ENCODE measurements at places on chromosomes 16 and 17.

DNA sequence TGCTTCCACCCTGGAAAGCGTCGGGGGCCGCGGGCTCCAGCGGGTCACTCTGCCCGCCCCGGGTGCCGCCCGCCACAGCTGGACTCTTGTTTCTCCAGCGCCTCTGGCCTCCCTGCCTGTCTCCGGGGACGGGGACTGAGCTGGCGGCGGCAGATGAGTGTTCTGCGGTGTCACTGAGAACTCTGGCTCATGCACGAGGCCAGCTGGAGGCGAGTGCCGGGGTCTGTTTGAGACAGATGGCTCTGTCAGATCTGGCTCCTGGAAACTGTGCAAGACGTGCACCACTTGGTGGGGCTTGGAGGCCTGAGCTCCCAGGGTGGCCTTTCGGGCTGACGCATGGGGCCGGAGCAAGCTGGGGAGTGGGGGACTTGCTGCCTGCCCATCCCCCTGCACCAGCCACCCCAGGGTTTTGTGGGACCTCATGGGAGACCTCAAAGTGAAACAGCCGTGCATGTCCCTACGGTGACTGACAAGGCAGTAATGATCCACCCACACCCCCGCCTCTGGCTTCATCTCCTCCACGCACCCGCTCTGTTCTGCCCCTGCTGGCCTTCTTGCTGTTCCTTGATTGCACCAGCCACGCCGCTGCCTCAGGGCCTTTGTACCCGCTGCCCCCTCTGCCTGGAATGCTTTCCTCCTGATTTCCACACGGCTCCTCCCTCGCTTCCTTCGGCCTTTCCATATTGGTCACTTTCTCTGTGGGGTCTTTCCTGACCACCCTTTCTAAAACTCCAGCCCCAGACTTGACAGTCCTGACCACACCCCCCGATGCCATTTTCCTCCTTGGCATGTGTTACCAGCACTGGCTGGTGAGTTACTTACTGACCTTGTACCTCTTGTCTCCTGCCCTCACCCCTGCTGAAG lies 174.9 kb upstream of the CIBAR2 start:
- DNase-seq: no peak

GRCh38 chr17:57735230-57735629 lies 9.9 kb downstream of the CCDC182 start:
- no peak for DNase-seq

DNA sequence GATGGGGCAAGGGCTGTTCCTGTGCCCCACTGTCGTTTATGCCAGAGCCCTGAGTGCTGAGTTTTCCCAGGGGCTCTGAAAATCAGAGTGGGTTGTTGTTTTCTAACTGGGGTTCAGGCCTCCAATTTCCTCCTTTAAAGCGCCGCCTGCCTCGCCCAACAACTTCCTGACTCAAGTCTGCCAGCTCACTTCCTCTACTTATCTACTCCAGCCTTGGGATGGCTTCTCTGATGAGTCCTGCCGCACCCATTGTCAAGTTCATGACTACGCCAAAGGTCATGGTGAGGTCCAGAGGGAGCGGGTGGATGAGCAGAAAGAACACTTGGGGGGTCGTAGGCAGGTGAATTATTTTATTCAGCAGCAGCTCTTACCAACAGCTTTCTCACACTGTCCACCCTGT lies 104.7 kb downstream of the UTP18 start:
- DNase-seq: no peak

DNA sequence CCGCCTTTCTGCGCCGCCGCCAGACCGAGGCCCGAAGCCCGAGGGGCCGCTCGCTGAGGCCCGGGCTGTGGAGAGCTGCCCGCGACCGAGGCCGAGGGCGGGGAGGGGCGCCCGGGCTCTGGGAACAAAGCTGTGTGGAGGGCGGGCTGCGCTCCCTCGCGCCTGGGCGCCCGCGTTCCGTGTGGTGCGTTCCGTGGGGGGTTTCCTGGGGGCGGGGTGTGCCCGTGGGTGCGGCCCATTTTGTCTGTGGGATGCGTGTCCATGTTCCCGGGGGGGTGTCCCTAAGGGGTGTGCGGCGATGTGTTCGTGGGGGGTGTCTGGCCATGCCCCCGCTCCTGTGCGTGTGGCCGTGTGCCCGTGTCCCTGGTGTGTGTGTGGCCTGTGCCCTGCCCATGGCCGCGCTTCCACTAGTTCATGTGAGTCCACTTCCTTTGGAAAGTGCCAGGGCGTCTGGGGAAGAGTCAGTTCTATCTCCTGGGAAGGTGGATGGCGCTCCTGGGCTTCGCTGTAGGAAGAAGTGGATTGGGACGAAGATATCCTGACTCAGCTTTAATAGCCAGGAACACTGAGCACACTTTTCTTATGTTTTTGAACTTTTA lies 520 bp downstream of the JPT2 start:
- peak; percentile 14 for DNase-seq

DNA sequence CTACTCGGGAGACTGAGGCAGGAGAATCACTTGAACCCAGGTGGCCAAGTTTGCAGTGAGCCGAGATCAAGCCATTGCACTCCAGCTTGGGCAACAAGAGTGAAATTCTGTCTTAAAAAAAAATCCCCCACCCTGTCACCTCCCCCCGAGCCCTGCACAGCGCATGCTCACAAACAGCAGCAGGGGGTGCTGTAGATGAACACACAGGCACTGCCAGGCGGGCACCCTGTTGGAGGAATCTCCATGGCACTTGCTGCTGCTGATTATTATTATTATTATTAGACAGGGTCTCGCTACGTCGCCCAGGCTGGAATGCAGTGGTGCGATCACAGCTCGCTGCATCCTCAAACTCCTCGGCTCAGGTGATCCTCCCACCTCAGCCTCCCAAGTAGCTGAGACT lies 24.6 kb downstream of the FZD2 start:
- no peak for DNase-seq

GRCh38 chr17:64057701-64058263 lies 37.3 kb upstream of the ICAM2 start:
- no peak for DNase-seq

DNA sequence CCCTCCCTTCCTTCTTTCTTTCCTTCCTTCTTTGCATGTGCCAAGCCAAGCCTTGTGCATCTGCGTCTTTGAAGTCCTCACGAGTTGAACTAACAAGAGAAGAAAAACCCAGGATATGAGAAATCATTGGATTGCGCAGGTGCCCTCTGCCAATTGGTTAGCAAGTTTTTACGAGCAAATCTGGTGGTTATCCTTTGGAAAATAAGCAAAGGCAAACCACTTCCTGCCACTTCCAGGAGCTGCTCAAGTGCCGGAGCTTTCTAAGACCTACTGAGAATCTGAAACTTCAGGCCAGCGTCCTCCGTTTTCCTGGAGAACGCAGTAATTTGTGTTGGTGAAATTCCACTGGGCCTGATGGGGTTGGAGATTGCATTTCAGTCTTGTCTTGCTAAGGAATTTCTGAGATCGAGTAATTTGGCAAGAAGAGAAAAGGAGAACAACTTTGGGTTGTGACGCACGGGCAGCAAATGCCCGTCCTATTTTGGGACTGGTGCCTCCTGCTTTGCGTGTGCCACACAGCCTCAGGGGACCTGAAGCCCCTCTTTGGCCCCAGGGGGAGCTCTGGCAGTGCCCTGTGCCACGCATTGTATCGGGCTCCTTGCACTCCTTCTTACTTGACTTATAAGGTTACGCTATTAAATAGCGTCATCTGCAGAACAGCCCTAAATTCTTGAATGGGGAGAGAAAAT lies 56.4 kb downstream of the CMIP start:
- DNase-seq: no peak

DNA sequence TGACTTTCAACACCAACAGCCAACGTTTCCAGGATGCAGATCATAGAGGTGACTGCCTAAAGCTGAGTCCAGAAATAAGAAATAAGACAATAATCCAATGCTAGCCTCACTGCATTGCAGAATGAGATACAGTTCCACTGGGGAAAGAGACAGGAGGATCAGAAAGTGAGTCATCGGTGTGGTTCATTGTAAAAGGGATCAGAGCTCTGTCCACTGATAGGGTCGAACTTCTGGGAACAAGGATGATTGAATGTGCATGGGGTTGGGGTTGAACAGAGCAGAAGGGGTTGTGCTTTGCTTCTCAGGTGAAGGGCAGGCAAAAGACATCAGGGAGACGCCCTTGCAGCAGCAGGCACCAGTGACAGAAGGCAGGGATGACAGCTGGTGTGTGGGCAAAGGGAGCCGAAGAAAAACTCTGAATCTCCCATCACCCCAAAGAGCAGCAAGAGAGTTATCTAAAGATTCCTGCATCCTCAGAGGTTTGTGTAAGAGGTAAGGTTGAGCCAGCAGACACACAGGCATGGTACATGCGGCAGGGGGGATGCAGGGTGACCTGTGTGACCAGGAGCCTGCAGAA lies 16.4 kb downstream of the CLEC10A start:
- DNase-seq: no peak

- no peak for DNase-seq
Measured at GRCh38 chr17:51200295-51200694, 34.1 kb downstream of the NME2 start.

GRCh38 chr17:40349895-40350688 lies 14.4 kb downstream of the GJD3 start:
- no peak for DNase-seq

DNA sequence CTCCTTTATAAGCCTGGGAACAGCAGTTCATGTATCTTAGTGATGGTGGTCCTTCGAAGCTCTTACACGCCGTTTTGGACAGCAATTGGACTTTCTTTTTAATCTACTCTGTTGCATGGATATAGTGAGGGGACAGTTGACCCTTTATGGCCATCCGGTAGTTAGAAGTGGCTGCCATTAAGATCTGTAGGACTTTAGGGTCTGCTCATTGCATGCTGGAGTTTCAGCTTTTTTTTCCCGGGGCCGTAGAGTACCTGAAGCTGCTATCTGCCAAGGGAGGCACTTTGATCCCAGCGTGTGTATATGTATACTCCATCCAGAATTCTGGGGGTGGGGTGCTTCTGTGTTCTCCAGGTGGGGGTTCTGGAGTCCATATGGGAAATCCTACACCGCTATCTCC lies 1.2 kb downstream of the CYB5D1 start:
- DNase-seq: no peak

GRCh38 chr16:31377210-31377903 lies 15.8 kb upstream of the ITGAD start:
- no peak for DNase-seq

DNA sequence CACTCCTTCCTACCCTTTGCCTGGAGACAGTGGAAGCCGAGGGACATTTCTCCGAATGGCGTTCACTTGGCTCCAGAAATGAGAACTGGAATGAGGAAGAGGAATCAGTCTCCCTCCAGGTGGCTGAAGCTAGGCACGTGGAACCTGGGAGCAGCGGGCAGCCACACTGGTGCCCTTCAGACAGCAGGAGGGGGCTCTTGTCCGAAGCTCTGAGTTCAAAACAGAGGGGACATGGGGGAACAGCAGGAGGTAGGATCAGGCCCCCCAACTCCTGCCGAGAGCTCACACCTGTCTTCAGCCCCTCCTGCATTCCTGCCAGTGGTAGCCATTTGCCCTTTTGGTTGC lies 41.5 kb downstream of the TMEM235 start:
- no peak for DNase-seq

DNA sequence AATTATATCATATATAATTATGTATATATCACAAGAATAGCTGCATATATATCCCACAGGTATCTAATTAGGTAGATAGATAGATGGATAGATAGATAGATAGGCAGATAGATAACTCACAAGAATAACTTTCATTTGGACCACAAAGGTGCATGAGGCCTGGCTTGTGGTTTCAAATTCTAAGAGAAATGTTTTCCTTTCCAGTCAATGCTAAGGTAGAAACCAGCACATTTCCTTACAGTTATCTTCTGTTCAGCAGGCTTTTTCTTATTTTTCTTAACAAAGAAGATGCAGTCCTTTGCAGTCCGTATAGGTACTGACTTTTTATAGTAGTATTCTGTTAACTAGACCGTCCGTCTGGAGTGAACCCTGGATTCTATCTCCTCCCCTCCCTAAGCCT lies 152.9 kb upstream of the ANKFN1 start:
- no peak for DNase-seq

DNA sequence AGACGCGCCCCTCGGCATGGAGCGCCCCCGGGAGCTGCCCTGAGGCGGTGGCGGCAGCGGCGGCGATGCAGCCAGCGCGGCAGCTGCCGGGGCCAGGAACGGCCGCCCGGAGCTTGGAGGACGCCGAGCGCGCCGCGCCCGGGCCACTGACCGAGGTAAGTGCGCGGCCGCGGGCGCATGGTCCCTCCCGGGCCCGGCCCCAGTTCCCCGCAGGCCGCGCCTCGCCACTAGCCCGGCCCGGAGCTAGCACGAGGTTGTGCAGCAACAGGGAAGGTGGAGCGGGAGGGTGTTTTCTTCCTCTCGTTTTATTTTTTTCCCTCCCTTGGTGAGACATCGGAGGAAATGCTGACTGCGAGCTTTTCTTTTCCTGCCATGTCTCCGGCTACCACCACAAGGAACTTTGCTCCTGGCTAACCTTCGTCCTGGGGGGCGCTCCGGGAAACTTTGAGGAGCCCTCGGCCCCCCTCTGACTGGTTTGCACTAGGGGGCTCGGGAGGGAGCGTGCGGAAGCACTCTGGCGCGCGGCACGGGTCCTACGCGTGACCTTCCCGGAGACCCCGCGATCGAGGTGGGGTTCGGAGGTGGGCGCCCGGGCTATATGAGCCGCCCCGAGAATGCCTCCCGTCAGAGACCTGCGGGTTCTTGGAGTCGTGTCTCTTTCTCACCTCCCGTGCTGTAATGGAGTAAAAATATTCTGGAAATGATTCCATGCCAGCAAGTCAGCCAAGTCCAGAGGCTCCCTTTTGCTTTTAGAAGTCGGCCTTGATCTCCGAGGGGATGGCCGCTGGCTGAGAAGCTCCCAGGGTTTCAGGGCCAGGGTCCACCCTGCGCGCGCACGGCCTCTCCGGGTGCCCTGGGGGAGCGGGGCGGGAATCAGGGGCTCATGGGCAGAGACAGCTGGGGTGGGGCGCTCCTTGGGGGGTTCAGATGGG lies 868 bp downstream of the KCNJ12 start:
- DNase-seq: no peak

DNA sequence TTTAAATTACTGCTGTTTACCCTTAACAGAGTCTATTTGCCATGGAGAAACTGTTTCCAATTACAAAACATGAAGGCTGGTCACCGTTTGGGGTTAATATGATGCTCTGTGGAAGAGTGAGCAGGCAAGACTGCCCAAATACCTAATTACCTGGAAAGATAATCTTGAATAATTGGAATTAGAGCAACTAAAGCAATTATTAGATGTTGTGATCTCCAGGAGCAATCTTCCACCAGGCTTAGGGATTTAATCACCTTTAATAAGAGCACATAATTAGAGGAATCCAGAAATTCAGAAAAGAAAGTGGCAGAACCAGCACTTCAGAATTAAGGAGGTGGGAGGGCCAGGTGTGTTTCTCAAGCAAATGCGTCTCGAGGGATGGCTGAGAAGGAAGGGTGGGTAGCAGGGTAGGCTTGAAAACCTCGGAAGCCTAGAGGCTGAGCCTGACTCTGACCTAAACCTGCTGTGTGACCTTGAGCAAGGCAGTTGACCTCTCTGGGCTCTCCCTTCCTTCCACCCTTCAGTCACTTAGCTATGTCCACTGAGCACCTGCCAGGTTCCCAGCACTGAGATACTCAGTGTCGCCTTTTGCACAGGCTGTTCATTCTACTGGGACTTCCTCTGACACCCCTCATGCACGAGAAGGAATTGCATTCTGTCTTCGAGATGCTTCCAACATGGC lies 113.2 kb downstream of the GSG1L start:
- DNase-seq: no peak

GRCh38 chr17:67532326-67532871 lies 155.3 kb downstream of the PITPNC1 start:
- no peak for DNase-seq

GRCh38 chr16:72092832-72093447 lies 480 bp downstream of the TXNL4B start:
- DNase-seq: no peak

GRCh38 chr16:88975511-88976061 lies 1.4 kb downstream of the CBFA2T3 start:
- no peak for DNase-seq

GRCh38 chr16:72094266-72094610 lies 591 bp downstream of the DHX38 start:
- peak; percentile 23 for DNase-seq

Data from stimulated activated CD4-positive, alpha-beta T cell treated with anti-CD3 and anti-CD28 coated beads, Interleukin-1b, Interleukin-23, amount 100 ng/mL, for 1 hour (primary cell).